ENCODE measurements at places on chromosomes 4 and X.

DNA sequence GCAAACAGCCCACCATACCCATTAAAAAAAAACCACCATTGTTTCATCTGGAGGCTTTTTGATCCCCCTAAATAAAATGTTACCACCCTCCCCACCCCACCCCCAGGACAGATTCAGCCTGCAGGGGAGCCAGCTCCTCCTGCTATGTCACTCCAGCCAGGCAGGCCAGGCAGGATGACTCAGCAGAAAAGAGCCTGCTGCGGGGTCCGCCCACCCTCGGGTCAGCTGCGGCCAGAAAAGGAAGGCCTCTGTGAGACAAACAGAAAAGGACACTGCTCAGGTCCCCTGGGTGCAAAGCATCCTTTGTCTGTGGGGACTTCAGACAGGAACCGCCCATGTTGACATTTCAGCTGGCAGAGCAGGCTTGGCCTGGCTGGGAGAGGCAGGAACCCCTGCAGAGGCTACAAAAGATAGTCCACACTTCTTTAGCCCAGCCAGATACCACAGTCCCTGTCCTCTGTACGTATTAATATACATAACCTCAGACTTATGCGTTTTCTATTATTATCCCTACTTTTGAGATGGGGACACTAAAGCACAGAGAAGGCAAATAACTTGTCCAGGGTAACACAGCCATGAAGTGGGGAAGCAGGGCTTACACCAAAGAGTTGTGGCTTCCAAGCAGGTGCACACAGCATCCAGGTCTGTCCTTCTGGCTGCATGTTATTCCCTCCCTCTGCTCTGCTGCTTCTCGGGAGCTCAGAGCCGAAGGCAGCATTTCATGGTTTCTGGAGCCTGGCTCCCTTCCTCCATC is 147.7 kb downstream of the CPEB2 start:
- DNase-seq = no peak

GRCh38 chr4:153683763-153684181 is 308 bp upstream of the TLR2 start:
- DNase-seq = no peak

DNA sequence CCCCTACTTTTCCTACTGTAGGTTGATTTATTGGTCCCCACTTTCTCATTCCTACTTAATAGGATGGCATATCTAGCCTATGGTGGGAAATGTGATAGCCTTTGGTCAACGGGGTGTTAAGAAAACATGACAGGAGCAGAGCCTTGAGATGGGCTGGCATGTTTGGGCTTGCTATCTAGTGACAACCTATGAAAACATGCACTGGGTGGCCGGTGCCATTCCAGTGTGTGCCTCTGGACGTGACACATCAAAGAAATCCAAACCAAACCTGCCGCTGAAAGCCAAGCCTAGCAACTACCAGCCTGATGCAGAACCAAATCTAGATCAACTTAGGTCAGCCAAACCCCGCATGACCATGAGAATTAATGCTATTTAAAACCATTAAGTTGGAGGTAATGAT is 317.6 kb downstream of the DMD start:
- no peak for DNase-seq

DNA sequence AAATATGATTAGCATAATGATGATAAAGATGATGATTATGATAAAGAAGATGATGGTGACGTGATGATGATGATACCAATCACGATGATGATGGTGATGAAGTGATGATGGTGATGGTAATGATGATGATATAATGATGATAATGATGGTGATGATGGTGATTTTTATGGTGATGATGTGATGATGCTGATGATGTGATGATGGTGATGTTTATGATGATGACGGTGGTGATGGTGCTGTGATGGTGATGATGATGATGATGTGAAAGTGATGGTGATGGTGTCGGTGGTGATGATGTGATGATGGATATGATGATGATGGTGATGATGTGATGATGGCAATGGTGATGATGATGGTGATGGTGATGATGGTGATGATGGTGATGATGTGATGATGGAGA is 130.8 kb upstream of the PSAPL1 start:
- no peak for DNase-seq

DNA sequence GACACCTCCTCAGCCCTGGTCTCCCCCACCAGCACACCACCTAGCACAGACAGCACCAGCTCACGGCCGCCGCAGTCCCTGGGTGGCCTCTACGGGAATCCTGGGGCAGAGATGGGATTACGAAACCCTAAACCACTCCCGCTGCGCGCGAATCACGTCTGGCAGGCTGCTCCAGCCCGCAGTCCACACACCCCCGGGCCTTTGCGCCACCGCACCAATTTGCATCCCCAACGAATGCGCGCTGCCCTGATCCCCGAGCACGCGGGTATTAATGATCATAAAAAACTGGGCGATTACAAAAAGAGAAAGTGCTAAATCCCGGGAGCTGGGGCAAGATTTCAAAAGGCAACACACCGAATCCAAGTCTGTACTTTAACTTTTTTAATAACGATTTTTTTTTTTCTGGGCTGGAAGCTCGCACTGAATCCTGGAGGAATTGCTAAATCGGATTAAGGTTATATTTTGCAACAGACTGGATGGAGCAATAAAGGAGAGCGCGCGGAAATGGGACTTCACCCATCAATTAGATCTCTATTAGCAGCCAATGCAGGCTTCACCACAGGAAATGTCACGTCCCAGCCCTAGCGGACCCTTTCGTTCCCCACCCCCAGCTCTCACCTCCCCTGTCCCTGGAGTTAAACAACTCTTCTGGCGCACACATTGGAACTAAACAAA is 69.8 kb upstream of the TMEM33 start:
- no peak for DNase-seq

GRCh38 chr4:64079316-64079715 is 329.9 kb downstream of the TECRL start:
- no peak for DNase-seq

- no peak for DNase-seq
Observed at GRCh38 chr4:76074993-76075600, 588 bp downstream of the ART3 start.

GRCh38 chr4:82136161-82136801 is 237.5 kb downstream of the HNRNPD start:
- DNase-seq = no peak

- no peak for DNase-seq
Observed at GRCh38 chr4:123510221-123510620, 113.6 kb downstream of the SPRY1 start.

GRCh38 chr4:7192252-7193029 is at the start of gene SORCS2:
Gene SORCS2, plus strand, starts transcription at chr4:7192538.
- DNase-seq = no peak

DNA sequence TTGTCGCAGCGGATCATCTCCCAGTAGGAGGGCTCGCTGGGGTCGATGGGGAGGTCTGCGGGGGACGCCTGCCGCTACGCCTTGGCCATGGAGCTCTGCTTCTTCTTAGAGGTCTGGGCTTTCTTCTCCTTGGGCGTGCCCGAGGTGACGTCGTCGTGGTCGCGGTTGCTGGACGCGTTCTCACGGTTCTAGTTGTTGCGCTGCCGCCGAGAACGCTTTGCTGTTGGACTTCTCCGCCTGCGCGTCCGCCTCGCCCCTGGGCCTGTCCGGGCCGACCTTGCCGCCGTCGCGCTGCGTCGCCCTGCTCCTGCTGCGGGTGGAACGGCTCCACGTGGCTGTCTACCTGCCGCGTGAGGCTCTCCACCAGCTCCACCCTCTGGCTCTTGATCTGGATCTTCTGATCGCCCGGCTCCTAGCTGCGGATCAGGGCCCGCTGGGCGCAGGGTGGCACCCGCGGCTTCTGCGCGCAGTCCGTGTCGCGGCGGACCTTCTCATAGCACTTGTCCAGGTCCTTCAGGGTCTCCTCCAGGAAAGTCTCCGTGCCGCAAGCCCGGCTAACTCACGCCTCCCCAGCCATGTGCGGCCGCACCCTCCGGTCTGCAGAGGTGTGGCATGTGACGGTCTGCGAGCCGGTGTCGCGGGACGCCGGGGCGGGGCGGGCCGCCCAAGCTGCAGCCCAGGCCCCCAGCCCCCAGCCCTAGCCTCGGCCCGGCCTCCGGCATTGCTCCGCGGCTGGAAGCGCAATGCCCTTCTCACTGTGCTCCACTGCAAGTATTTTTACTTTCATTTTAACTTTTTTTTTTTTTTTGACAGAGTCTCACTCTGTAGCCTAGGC is 40.5 kb upstream of the OGT start:
- peak; percentile 8 for DNase-seq

- no peak for DNase-seq
Observed at GRCh38 chr4:173937631-173938270, 345.7 kb downstream of the FBXO8 start.

DNA sequence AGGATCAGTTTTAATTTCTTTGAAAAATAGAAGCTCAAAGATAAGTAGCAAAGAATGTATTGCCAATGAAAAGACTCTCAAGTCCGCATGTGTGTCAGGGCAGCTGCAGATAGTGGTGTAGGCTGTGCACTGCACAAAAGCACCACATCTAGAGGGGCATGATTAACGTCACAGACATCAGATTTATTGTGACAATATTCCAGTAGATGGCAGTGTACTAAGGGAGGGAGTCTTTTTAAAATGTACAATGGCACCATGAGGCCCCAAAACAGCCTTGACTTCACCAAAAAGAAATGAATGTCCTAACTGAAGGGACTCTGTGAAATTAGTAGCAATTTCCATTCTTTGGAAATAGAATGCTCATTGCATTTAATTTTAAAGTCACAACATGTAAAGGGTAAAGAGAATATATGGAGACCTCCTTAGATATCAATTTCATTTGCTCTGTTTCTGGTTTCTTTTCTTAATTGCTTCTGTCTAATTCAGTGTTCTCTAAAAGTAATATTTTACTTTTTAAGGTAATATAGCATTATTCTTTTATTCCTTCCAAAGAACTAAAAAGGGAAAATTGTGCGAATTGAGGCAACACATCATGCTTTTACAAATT is 98.4 kb downstream of the ZNF827 start:
- no peak for DNase-seq

- DNase-seq = no peak
Observed at GRCh38 chr4:40576651-40577480, 52.8 kb downstream of the RBM47 start.

DNA sequence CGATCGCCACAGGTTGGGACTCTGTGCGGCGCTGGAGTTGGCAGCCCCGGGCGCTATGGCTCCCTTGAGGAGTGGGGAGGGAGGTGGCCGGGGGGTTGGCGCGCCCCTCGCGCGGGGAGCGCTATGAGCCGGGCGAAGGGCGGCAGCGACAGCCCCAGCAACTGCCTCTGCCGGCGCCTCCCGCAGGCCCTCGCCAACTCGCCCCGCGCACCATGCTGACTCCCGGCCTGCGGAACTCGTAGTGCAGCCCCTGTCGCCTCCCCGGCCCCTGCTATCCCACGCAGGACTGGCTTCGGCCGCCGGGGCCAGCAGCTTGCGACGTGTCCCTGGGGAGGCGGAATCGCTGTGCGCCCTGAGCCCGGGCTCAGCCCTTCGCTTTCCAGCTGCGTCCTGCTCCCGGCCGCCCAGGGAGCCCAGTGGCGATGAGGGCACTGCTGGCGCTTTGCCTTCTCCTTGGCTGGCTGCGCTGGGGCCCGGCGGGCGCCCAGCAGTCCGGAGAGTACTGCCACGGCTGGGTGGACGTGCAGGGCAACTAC is 415 bp downstream of the SHISA3 start:
- no peak for DNase-seq

- no peak for DNase-seq
Observed at GRCh38 chr4:182478475-182478874, 235.3 kb downstream of the TENM3 start.

All from T-helper 2 cell (primary cell).